ENCODE measurements at places on chromosomes 16 and 17.

DNA sequence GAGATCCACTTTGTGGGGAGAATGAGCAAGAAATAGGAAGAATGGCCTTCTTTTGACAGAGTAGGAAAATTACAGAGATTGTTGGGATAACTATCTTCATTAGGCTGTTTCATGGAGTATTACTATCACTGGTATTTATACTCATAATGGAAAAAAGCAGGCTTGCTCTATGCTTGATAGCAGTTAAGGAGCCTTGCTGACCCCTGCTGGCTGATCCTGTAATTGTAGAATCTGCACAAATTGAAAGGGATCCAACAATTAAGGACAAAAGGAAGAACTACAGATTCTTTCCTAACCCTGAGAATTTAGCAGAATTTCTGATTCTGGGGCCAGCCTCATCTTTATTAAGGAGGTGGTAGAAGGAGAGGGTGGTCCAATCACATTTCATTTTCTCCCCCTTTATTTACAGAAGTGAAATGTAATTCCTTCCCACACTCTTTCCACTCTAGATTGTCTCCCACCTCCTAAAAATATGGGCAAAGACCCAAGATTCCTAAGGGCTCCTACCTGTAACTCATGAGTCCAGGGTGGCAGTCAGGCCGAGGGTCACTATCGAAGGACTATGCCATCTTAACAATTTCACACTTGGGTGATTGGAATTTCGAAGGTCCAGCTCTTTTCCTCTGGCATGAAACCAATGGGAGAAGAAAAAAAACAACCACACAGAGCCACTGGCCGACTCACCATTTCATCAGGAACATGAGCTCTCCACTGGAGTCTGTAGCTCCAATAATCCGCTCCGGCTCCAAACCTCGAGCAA, 26.3 kb downstream of the NFE2L1 start:
- DNase-seq = peak; percentile 33

GRCh38 chr16:2825049-2825742, 4.9 kb upstream of the ZG16B start:
- DNase-seq = no peak

DNA sequence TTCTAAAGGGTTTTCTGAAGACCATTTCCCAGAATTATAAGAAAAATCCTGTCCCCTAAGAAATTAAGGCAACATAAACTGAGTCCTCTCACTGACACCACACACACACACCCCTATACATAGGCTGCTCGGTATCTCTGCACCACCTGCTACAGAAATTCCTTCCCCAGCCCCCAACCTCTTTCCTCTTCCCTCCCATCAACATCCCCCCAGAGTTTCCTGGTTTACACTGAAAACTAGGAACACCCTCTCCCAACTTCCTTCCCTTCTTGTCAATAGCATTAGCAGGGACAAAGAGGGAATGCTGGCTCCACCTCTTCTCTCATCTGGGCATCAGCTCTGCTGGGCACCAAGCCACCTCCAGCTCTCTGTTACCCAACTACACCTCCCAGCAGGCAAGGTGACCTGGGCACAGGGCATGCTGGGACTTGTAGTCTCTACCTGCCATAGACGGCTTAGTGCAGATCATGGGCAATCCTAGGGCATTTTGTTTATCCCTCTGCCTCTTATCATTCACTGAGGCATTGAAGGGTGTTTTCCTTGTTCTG, 15.7 kb downstream of the CAVIN1 start:
- peak; percentile 44 for DNase-seq

DNA sequence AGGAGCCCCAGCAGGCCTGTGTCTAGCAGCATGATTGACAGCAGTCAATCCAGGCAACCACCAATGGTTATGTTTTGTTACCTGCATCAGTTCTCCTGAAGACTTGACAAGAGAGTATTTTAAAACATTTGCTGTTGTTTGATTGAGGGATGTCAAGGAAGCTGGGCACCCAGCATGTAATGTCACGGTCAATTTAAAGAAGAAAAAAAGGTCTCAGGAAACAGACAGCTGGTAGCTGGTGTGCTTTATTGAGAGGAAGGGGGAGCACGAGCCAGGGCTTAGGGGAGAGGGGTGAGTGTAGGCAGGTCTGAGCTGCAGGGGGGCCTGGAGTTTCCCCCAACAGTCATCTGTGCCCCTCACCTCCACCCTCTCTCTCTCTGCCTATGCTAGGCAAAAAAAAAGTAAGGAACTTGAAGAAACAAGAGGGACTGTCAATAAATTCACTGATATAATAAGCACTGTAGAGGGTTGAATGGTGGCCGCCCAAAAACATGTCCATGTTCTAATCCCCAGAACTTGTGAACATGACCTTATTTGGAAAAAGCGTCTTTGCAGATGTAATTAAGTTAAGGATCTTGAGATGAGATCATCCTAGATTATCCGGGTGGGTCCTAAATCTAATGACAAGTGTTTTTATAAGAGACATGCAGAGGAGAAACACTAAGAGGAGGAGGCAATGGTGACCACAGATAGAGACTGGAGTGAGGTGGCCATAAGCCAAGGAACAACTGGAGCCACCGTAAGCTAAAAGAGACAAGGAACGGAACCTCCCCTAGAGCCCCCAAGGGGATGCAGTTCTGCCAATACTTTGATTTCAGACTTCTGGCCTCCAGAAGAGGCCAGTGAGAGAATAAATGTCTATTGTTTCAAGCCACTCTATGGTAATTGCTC, 14.5 kb downstream of the TSPOAP1 start:
- DNase-seq = no peak

GRCh38 chr17:43832168-43832975, 574 bp downstream of the MPP3 start:
- no peak for DNase-seq

- DNase-seq = no peak
Observed at GRCh38 chr17:15351925-15352324, 10.5 kb upstream of the TEKT3 start.

DNA sequence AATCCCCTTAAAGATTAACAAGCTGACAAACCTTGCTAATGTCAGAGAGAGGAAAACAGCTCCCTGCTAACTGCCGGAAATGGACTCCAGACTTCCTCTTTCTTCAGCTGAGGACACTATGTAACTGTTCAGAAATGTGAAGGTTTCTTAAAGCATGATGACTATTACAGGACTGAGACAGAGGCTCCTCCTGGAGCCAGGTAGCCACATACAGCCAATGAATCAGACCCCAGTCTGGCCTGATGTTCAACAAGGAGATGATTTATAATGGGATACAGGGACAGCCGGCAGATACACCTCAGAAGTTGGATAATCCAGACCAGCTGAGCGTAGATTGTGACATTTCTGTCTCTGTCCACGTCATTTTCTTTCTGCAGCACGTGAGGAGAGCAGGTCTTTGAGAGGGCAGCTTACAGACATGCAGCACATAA, 216.2 kb downstream of the HS3ST3A1 start:
- no peak for DNase-seq
